ENCODE measurements at places on chromosomes 11 and 22.

DNA sequence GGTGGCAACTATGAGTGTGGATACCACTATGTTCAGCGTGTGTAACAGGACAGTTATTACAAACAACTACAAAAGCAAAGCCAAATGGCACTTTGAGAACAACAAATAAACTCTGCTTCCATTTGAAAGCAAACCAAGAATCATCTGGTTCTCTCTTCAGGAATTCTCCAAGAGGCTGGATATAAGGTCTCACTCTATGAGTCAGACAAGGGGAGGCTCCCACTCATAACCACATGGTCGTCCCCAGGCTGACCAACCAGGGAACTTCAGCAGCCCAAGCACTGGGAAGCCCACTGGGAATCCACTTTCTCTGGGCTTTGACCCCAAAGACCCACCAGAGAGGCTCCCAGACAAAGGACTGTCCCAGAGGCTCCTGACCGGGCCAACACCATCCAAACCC lies 35.3 kb downstream of the DGCR2 start:
- no peak for DNase-seq

- DNase-seq: no peak
Observed at GRCh38 chr11:29842061-29842460, 174.8 kb downstream of the KCNA4 start.

DNA sequence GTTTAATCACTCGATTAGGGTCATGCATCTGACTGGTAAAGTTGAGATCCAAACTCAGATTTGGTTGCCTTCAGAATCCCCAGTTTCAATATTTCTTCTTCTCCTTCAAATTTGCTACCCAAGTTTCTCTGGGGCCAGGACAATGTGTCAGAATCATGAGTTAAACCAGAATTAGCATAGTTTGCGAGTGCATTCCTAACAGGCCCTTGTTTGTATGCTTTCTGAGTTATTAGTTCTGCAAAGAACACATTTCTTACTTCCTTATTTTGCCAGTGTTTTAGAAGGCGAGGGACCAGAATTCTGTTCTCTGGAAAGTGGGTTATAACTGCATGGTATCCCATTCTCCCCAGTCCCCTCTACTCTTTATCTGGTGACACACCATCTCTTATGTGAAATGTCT lies 112.0 kb downstream of the ARL14EP start:
- DNase-seq: no peak

DNA sequence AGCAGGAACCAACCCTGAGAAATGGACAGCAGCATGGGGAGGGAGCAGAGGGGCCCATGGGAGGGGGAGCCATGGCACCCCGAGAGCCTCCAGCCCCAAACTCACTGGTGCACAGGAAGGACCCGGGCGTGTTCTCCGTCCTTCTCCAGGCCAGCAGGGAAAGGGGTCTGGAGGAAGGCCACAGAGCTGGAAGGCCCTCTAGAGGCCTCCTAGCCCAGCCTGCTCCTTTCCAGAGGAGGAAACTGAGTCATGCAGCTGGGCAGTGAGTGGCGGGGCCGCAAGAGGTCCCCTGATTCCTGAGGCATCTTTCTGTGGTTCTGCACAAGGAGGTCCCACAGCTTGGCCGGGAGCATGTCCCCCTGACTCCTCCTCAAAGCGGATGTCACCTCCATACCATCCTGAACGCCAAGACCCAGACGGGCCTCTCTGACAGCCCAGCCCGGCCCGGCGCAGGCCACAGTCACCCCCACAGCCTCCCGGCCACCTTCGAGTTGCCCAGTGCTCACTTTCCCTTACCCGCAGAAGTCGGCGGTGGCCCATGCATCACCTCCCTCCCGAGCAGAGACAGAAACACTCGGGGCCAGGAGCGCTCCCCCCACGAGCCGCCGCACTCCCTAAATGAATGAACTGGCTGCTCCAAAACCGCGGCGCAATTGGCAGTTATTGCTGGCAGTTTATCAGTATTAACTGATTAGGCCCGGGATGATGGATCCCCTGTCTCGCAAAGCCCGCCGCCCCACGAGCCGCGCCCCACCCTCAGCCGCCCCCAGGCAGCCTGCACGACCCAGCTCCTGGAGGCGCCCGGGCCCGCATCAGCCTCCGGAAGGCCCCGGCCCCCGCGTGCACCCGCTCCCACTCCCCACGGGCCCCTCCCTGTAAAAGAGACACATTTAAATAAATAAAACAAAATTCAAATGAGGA lies 272.5 kb downstream of the BUD13 start:
- DNase-seq: no peak

- no peak for DNase-seq
Observed at GRCh38 chr11:6067502-6067901, 36.9 kb upstream of the OR56A1 start.

DNA sequence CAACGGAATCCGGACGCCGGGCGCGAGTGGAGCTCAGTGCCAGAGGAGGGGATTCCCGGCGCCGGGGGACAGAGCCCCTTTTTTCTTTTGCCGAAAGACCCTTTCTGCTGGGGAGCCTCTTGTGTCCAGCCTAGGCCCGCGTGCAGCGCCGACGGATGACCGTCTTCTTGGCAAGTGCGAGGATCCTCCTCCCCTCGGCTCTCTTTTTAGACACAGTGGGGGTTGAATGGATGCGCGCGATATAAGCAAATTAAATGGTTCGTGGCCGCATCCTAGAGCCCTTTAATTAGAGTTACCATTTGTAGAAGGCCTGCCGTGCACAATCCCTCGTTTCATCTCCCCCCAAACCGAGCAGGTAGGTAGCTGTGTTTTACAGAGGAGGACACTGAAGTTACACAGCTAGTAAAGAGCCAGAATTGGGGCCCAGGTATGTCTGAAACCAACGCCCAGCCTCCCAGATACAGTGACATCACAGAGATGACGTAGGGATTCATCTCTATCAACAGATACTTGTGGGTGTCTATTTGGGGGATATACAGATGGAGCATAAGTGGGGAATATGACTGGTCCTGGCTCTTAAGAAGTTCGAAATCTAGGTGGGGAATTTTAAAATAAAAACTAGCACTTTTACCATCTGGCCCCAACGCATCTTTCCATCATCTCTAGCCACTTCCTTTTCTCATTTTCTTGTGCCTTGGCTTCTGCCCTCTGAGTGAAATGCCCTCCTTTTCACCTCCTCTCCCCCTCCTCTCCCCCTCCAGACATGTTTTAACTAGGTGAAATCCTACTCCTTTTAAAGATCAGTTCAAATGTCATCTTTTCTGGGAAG lies 875 bp downstream of the TCP11L1 start:
- no peak for DNase-seq

- no peak for DNase-seq
Observed at GRCh38 chr11:74557526-74557925, 34.9 kb upstream of the POLD3 start.

GRCh38 chr11:60905047-60905446 lies 1.3 kb downstream of the PRPF19 start:
- no peak for DNase-seq

DNA sequence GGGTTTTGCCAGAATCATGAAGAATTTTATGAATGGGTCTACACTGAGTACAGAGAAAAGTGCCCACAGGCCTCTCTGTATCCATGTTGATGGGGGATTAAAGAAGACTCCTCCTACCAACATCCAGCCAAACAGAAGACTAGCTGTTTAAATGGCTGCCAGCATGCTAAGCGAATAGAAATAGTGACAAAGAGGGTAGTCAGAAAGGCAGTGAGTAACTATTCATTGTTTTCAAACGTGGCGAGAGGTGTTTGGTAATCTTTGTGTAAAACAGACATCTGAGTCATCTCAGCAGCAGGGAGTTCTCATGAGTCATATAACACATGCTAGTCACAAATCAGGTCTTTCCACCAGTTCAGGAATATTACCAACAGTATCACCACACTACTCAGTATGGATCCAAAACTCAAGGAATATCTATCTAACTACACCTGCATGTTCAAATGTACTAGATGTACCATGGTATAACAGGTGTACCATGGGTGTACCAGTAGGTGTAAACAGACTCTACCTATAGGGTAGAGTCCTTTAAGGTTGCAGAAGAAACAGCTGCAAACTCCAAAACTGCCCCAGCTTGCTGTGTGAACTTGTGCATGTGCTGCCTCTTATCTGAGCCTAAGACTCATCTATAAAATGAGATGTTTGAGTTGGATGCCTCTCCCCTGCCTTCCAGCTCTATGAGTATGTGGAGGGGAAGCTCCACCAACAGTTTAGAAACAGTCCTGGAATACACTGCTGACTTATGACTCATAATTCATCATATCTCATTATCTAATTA lies 82.0 kb downstream of the SLC1A2 start:
- DNase-seq: no peak

GRCh38 chr22:29689880-29690213 lies 30.0 kb upstream of the CABP7 start:
- no peak for DNase-seq

DNA sequence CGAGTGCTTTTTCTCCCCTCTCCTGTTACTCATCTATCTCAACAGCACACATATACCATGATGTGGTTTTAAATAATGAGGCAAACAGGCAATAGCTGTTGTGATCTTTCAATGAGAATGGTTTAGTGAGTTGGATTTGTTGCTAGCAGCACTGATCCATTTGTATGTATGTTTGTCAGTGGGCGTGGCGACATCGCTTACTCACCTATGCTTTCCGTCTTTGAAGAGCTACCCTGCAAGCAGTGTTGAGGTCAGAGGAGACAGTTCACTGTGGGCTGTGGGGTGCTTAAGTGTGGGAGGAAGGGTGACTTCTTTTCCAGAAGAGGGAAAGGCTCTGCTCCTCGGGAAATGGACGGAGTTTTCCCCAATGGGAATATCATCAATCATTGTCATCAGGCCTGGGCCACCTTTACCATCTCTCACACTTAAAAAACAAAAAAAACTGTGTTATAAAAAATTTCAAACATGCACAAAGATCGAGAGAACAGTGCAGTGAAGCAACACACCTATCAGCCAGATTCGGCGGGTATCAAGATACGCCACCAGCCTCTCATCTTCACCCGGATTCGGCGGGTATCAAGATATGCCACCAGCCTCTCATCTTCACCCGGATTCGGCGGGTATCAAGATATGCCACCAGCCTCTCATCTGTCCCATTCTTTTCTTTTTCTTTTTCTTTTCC lies 83.8 kb downstream of the TBC1D22A start:
- DNase-seq: no peak

DNA sequence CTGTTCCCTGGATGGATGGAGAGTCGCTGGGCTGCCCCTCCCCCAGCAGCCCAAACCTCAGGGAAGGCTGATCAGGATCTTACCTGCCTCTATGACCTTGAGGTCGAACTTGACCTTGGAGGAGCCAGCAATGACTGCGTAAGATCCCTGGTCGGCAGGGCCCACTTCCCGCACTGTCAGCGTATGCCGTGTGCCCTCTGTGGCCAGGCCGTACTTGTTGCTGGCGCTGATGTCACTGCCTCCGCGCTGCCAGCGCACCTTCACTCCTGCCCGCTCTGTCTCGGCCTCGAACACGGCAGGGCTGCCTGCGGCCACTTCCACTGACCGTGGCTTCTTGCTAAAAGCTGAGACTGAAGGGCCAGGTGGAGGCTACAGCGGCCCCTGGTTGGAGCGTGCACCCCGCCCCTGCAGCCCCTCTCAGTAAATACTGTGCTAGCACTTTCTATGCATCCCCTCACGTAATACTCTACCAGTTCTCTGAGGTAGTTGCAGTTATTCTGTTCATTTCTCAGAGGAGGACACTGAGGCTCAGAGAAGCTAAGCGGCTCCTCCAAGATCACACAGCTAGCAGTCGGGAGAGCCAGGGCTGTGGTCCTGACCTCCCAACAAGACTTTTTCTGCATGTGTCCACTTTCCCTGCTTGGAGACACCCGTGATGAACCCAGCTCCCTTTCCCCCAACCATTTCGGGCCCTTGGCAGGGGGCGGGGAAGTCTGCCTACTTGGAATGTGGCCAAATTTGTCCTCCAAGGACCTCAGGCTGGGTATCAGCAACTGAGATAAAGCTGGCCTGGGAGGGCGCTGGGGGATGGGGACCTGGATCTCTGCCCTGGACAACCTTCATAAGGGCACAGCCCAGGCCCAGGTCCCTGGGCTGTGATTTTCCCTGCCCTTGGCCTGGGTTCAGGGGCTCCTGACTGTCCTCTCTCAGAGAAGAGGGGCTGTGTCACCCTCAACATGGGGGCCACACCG lies 1.1 kb downstream of the MYBPC3 start:
- no peak for DNase-seq

GRCh38 chr22:25351631-25352293 lies 132.3 kb downstream of the CRYBB2 start:
- no peak for DNase-seq

GRCh38 chr11:33445761-33446161 lies 188.6 kb downstream of the HIPK3 start:
- DNase-seq: no peak

DNA sequence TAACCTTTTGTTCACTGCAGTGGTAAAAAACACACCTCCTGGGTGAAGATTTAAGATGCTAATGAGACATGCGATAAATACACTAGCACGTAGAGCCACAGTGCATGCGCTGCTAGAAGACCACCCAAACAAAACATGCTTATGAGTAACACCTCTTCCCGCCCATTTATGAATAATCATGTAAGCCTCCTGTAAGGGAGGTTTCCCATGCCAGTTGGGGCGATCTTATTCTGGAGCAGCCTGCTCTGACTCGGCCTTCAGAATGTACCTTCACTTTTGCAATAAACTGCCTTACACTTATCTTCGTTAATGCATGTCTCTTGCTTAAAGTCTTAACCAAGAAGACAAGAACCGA lies 18.1 kb upstream of the SCARF2 start:
- DNase-seq: no peak

DNA sequence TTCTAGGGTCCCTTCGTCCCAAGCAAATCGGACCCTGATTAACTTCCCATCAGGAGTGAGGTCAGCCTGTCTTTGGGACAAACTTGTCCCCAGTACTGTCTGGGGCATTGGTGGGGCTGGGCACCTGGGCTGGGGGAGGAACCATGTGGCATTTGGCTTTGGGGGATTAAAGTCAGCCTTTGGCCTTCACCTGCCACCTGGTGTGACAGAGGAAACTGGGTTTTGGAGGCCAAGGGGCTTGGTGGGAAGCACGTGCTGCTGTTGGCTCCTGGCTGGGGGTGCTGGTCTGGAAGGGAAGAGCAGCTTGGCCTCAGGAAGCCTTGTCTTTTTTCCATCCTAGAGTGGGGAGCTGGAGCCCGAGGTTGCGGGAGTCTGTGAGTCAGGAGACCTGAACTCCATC lies 78.4 kb upstream of the NECTIN1 start:
- DNase-seq: no peak

GRCh38 chr11:19091366-19091765 lies 25.6 kb upstream of the ZDHHC13 start:
- DNase-seq: no peak

GRCh38 chr11:74783241-74783871 lies 34.7 kb downstream of the RNF169 start:
- no peak for DNase-seq

DNA sequence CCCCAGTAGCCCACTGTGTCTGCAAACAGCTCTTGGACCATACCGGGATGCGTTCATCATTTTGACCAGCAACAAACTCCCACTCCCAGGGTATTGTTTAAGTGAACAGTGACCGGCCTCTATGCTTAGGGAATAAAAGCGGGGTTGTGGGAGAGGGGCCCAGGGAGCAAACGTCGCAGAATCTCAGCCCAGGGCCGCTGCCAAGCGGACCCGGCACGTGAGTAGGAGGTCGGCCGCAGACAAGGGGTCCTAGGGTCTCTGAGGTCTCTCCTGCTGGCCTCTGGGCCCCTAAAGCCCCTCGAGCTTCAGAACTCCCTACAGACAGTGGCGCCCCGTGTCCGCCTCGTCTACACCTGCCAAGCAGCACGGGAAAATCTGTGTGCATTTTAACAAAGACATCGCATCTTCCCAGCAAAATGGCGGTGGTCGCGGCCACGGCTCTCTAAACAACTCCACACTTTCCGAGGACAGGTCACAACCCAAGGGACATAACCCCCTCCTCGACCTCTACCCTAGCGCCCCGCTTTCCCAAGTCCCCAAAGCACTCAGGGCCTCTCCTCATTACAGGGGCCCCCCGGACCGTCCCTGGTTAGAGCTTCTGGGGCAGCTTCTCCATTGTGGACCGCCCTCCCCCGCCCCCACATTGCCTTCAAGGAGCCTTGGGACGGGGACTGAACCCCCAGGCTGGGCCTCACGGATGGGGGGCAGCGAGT lies 3.9 kb upstream of the GCAT start:
- no peak for DNase-seq

All from renal cortex interstitium (tissue), 15 donors.